Right hindlimb (tissue), 1 donor: ENCODE measurements at places on chromosomes 2 and 18.

GRCh38 chr2:86789687-86790133 lies 1.0 kb downstream of the CD8A start:
- no peak for DNase-seq

- DNase-seq = no peak
Observed at GRCh38 chr18:12293831-12294230, 14.2 kb upstream of the TUBB6 start.

DNA sequence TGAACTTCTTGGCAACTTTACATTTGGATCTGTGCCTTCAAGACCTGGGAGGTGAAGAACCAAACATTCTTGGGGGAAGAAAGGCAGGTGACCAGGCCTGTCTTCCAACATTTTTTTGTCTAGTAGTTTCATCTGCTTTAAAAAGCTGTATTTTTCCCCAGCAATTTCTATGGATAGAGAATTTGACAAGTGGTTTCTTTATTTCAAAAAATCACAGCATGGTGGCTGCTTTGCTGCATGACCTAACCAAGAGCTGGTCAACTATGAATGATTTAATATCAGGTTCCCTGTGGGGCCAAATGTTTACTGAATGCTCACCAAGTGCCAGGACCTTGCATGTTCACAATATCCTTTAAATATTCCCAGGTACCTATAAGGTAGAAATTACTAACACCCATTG lies 19.1 kb downstream of the LRP2 start:
- no peak for DNase-seq

- no peak for DNase-seq
Observed at GRCh38 chr2:24588294-24588693, 97.2 kb downstream of the NCOA1 start.

- DNase-seq = no peak
Observed at GRCh38 chr2:142100139-142100873, 30.5 kb downstream of the LRP1B start.

DNA sequence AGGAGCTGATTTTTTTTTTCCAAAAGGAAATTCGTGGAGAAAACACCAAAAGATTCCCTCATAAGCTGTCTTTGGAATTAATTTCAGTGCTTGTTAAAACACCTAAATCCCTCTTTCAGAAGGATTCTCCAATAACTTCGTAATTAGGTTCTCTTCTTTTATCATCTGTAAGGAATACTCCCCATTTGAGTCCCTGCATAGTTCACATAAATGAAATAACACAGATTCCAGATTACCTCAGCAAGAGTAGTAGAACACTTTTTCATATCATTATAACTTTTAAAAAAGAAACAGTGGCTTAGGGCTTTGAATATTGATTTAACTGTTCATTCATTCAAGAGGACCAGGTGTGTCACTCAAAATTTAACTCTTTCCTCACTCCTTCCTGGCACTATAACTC lies 55.5 kb downstream of the ARHGAP28 start:
- DNase-seq = no peak

DNA sequence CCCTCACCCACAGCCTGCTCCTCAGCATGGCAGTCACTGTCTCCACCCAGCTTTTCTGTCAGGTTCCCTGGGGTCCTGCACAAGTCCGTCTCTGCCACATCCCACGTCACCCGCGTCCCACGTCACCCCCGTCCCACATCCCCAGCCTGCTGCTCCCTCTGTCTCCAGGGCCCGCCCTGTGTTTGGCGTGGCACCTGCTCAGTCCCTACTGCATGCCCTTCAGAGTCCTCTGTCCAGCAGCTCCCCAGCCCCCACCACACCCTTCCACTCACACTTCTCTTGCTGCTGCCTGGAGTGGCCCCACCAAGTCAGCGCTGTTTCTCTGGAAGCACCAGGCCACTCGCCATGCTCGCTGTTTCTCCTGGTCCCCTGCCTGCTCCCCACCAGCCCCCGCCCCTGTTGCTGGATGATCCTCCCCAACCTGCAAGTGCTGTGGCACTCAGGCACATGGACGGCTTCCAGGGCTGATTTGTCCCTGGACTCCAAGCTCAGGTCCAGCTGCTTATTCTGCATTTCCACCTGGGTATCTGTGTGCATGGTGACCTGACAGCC lies 18.8 kb downstream of the ATG4B start:
- no peak for DNase-seq

DNA sequence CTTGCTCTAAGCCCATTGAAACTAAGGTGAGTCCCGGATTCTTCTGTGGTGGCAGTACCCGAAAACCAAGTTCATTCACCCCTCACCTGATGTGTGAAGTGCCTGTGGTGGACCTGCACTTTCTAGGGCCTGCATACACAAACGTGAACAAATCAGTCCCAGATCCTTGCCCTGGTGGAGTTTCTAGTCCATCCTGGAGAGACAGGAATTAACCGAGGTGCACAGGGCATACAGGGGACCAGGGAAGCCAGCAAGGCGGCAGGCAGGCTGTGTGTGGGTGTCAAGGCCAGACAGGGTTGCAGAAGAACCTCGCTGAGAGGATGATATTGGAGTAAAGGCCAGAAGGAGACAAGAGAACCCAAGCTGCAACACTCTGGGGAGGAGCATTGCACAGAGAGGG lies 106.1 kb downstream of the SMIM21 start:
- DNase-seq = no peak

- no peak for DNase-seq
Observed at GRCh38 chr2:167851876-167852275, 395.5 kb downstream of the STK39 start.

GRCh38 chr18:79388043-79388442 lies 7.7 kb upstream of the NFATC1 start:
- DNase-seq = peak; percentile 19

- no peak for DNase-seq
Observed at GRCh38 chr2:120347396-120348060, 1.6 kb downstream of the INHBB start.

DNA sequence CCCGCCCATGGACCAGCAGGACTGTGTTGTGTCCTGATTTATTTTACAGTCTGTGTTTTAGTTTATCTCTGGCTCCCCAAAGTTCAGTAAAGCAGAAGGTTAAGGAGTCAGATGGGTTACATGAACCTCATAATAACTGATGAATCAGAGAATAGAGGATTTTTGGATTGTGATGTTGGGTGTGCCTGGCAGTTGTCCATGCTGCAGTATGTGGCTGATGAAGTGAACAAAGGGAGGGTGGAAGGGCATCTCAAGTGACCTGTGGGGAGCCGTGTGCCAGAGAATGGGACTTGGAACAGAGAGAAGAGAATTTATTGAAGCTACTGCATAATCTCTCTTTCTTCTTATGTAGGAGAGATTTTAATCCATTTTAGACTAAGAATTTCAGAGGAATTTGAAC lies 145.5 kb downstream of the MAP4K4 start:
- DNase-seq = no peak

- DNase-seq = no peak
Observed at GRCh38 chr2:55107436-55107835, 57.2 kb upstream of the RTN4 start.
